ENCODE measurements at places on chromosomes 6 and 20.

DNA sequence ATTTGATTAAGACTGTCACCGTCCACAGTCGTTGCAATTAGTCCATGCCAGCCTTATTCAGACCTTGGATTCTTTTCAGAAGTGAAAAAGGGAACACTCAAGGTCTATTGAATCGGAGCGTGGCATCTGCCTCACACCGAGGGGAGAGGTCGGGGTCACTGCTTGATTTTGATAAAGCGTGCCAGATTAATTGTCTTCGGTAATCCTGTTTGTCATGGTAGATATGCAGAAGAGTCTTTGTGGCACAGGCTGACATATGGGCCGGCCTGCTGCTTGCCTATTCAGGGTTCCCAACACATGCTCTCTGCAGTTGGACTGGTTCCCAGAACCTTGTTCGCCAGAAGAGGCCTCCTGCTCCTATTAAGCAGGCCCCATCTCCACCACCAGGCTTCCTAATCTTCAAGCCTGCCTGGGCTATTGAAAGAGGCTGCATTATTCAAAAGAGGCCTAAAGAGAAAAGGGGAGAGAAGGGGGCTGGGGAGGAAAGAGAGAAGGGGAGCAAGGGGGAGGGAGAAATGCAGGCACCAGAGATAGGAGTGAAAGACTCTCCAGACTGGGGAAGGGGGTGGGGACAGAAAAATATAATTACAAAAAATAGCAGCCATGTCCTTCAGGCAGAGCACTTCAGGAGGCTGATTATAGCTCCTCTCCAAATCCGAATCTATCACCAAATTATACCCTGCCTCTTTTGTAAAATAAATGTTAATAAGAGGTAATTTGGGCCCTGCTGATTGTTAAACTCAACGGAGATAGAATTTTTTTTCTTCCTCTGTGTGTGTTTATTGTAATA is 611.3 kb downstream of the HDGFL1 start:
- DNase-seq = no peak

GRCh38 chr6:46816626-46817025 is 23.4 kb downstream of the MEP1A start:
- DNase-seq = no peak

- no peak for DNase-seq
These were observed 6.4 kb downstream of the NHSL1 start for GRCh38 chr6:138492871-138493270.

DNA sequence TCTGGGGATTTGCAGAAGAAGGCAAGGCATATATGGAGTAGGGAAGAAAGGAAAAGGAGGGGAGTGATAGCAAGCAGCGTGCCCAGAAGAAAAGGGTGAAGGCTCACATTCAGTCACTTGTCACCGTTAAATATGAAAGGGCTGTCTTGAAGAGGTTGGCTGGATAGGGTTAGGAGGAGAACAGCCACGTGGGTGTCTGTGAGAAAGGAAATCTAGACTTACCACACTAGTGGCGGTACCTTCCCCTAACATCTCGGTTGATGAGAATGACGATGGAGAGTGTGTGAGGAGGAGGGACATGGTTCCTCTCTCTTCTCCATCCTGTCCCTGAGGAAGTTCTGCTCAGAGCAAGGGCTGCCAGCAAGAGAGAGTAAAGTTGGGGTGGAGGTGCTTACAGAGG is 74.3 kb upstream of the CCN6 start:
- no peak for DNase-seq

DNA sequence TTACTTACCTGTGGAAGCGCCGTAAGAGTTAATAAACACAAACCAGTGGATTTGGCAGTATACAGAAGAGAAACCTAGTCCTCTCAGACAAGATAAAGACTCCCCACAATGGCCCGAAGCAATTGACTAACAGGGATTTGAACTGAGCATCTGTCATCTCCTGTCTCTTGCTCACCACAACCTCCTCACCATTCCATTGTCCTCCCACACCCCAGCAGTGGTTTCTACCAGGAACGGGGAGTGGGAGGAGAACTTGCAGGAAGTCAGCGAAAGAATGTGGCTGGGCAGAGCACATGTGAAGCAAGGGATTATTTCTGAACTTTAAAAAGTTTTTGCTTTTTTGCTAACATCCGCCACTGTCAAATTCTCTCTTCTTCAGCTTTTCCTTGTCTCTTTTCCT is 24.6 kb upstream of the TAAR1 start:
- DNase-seq = no peak

GRCh38 chr6:25961619-25962148 is 918 bp upstream of the TRIM38 start:
- DNase-seq = no peak

DNA sequence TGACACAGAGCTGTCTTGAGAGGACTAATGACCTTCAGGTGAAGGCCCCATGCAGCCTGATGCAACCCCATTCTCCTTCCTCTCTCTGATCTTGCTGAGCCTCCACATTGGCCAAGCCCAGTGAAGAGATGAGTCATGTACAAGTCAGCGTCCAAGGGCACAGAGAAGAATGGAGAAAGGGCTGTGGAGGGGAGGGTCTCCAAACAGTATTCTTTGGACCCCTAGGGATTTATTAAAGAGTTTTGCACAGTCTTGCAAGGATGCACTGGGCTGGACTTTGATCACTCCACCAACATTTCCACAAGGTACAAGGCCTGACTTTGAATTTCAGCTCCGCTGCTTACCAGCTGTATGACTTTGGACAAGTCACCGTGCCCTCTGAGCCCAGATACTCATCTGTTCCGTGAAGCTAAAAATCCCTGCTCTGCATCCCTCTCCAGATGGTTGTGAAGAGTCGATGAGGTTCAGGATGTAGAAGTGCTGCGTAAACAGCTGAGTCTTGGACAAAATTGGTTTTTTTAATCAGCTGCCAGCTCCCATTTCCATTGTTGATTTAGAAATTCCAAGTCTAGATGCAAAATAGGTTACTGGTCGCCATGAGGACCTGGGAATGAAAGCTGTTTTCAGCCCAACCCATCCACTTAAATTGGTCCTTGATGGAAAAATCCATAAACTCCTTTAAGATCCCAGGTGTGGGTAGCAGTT is 14.1 kb upstream of the KCNG1 start:
- no peak for DNase-seq

GRCh38 chr6:43258180-43258579 is 14.9 kb downstream of the TTBK1 start:
- DNase-seq = no peak

- no peak for DNase-seq
These were observed 1195.1 kb upstream of the MAP3K7 start for GRCh38 chr6:91781946-91782345.

GRCh38 chr6:73803562-73804241 is 107.7 kb downstream of the CD109 start:
- DNase-seq = no peak

GRCh38 chr6:31963921-31964320 is 4.9 kb downstream of the SKIC2 start:
- DNase-seq = no peak

DNA sequence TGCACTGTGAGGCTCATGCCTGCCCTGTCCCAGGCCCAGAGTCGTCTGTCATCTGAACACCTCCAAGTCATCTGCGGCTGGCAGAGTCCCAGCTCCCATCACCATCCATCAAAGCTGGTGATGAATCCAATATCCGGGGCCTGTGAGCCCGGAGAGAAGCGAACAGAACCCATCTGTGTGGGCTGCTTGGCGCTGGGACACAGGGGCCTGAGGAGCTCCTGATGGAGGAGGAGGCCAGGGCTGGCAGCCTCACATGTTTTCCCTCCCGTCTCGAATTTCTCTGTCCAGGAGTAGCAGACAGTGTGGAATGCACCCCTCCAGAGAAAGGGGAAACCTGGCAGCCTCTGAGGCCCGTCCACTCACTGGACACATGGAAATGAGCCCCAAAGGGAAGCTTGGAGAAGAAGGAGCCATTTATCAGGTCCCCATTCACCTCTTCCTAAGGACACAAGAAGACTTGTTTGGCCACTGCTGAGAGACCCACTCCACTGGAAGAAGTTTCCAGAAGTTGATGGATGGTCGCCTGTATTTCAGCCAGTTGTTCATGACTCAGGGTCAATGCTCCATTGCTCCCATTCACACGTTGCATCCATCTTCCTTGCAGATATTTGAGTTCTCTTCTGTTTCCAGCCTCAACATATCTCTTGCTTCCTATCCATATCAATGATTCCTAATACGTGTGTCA is 307.5 kb upstream of the SULF2 start:
- no peak for DNase-seq

- DNase-seq = no peak
These were observed 22.2 kb downstream of the PCMTD2 start for GRCh38 chr20:64277571-64278316.

GRCh38 chr20:41627611-41628244 is 9.6 kb upstream of the CHD6 start:
- no peak for DNase-seq

DNA sequence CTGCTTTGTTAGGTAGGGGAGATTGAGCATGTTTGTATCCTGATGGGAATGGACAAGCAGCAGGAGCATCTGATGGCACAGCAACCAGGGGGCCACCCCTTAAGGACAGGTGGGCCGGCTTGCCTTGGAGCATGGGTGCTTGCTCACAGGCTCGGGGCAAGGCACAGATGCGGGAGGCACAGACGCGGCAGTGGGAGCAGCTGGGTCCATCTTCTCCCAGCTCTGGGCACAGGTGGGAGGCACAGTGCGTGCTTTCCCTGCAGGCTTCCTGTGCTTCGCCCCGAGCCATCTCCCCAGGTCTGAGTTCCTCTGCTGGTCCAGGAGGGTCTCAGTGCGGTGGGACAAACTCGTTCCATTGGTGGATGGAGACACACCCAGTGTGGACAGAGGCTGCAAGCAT is 73.6 kb upstream of the BHLHE23 start:
- DNase-seq = no peak

DNA sequence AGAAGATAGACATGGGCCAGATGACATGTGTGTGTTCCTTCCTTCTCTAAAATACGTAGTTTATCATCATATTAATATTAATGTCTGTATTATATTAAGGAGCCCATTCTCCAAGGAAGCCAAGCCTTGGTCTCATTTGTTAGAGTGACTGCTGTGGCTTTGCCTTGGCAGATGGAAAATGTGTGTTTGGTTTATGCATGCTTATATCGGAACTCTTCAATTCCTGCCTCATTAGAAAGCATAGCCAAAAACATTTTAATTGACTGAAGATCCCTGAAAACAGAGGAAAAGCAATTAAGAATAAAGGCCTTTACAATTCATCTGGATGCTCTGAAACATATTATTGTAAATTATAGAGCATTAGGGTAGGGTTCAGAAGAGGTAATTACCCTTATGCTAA is 106.4 kb downstream of the COL9A1 start:
- no peak for DNase-seq

GRCh38 chr6:107547451-107547840 is 57.5 kb downstream of the SOBP start:
- DNase-seq = no peak

DNA sequence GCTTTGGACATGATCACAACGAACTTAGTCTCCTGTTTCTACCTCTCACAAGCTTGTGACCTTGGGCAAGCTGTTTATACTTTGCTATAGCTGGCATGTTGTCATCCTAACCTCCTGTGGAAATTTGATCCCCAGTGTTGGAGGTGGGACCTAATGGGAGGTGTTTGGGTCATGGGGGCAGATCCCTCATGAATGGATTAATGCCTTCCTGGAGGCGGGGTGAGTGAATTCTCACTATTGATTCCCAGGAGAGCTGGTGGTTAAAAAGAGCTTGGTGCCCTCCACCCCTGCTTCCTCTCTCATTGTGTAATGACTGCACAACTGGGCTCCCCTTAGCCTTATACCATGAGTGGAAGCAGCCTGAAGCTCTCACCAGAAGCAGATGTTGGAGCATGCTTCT is 228.9 kb downstream of the HIVEP2 start:
- DNase-seq = no peak

DNA sequence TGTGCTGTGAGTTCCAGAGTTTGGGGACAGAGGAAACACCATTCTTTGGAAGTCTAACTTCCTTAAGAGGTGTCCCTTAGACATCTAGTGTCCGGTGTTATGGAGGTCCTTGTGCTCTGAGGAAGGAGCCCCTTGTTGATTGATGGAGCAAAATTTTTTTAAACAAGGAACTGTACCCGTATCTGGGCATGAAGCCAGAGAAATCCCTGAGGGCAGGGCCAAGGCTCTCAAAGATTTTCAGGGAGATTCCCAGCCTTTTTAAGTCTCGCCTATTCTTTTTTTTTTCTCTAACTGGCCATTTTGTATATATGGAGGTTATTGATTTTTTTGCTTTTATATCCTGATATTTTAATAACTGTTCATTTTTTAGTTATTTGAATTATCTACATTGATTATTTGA is 45.9 kb downstream of the TRIM38 start:
- DNase-seq = no peak

DNA sequence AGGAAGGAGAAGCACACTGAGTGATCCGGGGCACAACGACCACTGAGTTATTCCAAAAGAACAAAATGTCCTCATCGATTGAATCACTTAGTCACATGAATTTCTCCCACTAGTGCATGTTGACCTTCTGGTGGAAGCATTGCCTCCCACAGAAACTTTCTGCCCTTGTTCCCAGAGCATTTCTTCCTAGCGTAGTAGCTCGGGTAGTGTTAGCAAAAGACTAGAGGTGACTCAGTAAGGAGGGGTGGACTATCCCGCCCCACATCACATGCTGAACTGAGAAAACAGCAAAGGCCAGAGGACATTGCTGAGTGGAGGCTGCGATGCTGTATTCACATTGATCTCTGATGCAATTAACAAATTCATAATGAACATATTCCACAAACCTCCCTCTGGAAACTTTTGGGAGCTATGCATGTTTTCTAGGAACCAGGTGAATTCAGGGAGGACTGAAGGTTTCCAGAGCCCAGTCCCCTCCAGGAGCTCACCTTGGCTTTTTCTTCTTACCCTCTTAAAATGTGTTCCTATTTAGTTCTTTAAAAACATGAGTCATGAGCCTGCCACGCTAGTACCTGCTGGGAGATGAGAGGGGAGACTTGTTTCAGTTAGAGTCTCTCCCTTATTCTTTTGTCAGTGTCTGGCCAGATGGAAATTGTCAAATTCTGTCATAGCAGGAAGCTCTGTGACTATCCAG is 507.9 kb downstream of the CDH26 start:
- no peak for DNase-seq

GRCh38 chr6:51410453-51410852 is 591.8 kb downstream of the TFAP2B start:
- DNase-seq = no peak

DNA sequence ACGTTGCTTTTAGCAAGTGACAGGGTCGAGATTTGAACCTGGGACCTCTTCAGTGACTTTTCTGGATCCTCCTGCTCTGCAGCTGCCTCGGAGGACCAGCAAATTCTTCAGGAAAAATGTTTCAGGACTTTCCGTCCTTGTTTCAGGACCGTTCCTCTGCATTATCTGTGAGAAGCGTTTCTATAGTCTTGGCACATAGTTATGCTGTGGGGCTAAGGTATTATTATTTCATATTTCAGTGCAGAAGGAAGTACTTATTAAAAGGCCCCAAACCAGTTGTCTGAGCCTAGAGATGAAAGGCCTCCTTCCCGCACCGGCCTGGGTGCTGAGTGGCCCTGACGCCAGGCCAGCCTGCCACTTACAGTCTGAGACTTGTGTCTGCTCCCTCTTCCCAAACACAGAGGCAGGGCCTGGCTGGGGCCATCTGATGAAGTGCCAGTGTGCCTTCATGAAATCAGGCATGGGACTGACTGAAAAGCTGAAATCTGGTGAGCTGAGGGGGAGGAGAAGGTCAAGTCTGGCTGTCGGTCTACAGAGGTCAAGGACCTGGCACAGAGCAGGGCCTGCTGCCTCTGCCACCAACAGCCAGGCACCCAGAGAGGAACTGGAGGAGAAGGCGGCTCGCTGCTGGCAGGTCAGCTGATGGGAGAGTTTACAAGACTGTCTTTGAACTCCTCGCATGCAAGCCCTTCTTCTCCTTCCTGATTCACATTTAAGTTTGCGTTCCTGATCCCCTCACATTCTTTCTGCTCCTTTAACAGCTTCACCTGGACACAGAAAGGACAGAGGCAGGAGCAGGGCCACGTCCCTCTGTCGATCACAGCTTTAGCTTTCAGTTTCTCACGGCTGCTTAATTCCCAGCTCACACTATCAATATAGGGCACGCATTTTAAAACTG is 8.9 kb upstream of the QKI start:
- no peak for DNase-seq

Data from stimulated activated CD8-positive, alpha-beta memory T cell treated with anti-CD3 and anti-CD28 coated beads, Interleukin-2, amount 100 ng/mL, for 1 hour (primary cell).